NCI-H345 (cell line): ENCODE measurements at places on chromosomes 5 and 9.

DNA sequence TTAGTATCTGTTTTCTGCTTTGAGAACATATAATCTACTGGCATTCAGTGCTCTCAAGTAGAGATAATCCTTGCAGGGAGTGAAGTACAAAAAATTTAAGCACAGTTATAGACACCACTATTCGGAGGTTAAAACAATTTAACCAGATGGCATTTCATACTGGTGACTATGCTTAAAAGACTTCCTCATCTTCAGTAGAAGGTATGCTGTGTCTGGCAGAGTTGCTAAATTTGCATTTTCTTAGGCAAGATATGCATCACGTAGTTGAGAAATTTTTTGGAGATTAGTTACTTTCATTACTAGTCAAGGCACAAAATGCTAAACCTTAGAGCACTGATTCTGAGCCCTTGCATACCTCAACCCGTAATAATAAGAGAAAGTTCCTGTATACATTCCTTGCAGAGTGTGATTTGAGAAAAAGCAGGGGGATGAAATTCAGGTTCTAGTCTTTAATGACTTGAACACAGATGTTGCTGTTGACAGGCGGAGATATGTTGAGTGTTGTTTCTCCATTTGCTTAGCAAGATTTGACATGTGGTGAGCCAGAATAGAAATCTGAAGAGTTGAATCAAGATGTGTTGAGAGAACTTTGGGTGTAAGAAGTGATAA is 70.8 kb upstream of the STARD4 start:
- DNase-seq: no peak

GRCh38 chr5:146369691-146370090 is 31.1 kb downstream of the POU4F3 start:
- DNase-seq: no peak

DNA sequence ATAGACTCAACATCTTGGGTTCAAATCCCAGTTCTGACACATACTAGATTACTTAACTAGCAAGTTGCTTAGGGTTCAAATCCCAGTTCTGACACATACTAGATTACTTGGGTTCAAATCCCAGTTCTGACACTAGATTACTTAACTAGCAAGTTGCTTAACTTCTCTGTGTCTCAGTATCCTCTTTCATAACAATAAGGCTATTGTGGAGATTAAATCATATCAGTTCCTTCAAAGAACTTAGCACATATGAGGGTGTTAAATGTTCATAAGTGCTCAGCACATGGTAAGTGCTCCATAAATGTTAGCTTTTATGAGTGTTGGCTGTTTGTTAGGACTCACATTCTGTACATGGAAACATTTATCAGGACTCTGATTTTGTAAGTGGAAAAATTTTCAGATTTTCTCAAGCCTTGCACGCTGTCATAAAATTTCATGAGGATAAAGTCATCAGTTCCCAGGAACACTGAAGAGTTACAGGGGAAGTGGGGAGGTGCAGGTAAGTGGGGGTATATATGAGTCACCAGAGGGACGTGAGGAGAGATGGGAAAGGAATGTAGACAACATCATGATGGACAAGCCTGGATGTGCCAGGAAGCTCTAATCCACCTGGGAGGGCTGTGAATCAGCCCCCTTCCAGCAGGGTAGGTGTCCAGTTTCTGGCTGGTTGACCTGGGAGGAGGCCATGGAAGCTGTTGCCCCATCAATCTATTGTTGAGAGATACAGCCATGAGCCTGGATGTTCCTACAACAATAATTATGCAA is 532.2 kb upstream of the WWC1 start:
- no peak for DNase-seq

GRCh38 chr5:109922381-109922995 is 232.8 kb downstream of the MAN2A1 start:
- no peak for DNase-seq

- no peak for DNase-seq
Measured at GRCh38 chr5:140338336-140338735, 8.1 kb downstream of the HBEGF start.

DNA sequence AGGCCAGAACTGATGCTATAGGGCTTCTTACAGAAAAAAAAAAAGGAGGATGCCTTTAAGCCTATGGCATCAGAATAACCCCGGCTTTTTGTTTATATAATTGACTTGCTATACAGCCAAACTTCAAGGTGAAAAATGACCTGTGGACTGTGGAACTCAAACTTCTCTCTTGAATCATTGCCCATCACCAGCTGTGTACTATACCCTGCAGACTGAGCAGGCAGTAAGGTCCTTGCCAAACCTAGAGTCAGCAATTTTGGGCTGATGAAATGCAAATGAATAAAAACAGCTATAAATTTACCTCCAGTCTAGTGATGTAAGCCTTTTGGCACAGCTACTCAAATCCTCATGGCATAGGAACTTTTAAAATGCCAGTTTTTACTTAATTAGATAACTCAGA is 44.5 kb upstream of the PPP3R2 start:
- DNase-seq: no peak
